ENCODE measurements at places on chromosomes 11 and 22.

DNA sequence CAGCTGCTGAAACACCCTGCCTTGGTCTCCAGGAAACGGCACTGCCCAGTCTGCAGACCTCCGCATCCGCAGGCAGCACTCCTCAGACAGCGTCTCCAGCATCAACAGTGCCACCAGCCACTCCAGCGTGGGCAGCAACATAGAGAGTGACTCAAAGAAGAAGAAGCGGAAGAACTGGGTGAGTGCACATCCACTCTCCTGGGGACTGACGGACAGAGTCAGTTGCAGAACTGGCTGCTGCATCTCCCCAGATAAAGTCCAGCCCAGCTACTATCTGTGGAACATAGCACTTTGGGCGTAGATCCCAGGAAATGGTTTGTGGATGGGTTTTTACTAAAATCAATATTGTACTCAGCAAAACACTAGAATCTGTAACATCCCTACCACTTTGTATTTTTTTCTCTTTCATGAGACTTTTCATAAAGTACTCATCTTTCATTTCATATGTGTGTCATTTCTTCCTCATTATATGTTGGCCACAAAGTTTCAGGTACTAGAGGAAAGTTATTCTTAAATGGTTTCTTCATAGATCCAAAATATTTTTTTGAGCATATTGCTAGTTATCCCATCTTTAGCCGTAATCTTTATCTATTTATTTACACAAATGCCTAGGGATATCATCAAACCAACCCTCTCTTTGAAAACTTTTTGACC is 80.1 kb downstream of the DBX1 start:
- no peak for DNase-seq

GRCh38 chr11:95229993-95230809 is 801 bp downstream of the SESN3 start:
- peak; percentile 36 for DNase-seq

GRCh38 chr11:110294509-110294908 is 1.9 kb downstream of the RDX start:
- no peak for DNase-seq

- DNase-seq = no peak
These were observed 83.3 kb downstream of the MED15 start for GRCh38 chr22:20590477-20591294.

DNA sequence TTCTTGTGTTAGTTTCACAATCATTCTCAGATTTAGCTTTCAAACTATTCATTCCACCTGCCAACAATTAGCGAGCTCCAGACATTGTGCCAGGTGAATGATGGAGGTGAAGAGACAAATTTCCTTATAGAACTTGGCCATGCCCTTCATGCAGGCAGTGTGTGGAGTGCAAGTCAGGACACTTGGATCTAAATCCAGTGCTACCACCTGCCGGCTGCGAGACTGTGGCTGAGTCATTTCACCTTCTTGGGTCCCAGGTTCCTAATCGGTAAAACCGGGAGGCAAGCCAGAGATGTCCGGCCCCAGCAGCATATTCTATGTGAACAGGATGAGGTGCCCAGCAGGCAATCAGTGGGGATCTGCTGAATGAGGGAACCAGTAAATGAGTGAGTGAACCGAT is 18.6 kb upstream of the EHF start:
- no peak for DNase-seq

GRCh38 chr11:69339983-69340565 is 46.1 kb downstream of the MYEOV start:
- DNase-seq = peak; percentile 52

DNA sequence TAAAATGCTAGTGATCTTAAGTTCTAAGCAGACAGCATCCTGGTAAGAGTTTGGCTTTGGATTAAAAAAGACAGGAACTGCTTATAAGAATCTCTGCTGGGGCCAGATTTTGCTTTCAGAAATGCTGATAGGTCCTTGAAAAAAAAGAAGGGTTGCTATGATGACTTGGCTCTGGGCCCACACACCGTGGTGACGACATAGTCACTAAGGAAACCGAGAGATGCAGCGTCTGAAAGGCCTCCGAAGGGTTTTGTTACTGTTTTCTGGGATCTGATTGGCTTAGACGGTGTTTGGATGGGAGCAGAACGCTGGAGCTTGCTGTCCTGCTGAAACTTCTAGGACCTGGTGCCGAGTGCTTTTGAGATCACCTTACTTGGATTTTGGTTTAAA is 8.4 kb downstream of the FAM118A start:
- DNase-seq = peak; percentile 88

GRCh38 chr22:23385678-23386631 is 194.1 kb downstream of the IGLL1 start:
- peak; percentile 84 for DNase-seq

GRCh38 chr11:72685560-72686480 is 11.6 kb upstream of the PDE2A start:
- DNase-seq = peak; percentile 65

DNA sequence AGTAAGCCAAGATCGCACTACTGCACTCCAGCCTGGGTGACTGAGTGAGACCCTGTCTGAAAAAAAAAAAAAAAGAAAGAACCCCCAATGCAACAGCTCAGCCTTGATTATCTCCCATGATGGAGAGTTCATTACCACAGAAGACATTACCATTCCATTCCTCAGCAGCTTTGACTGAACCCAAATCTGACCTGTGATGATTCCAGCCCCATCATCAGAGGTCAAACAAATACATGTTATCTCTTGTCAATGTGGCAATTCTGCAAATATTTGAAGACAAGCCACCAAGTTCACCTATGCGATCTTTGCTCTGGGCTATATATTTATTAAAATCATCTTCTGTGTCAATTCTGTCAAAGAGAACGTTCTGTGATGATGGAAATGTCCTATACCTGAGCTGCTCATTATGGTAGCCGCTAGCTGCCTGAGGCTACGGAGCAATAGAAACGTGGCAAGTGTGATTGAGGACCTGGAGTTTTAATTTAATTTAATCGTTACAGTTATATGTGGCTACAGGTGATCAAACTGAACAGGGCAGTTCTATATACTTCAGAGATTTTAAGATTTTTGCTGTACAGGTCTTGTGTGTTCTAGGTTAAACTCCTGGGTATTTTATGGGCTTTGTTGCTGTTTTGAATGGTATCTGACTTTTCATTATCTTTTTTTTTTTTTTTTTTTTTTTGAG is 7.9 kb downstream of the SEC14L4 start:
- no peak for DNase-seq

Data from activated naive CD4-positive, alpha-beta T cell treated with Interleukin-2 at 50 U/mL for 16 hours (primary cell).